Activated naive CD4-positive, alpha-beta T cell treated with anti-CD3 and anti-CD28 coated beads, Interleukin-2, amount 10 ng/mL, durations not matched to agents 7 days and 5 days (primary cell): ENCODE measurements at places on chromosomes 3 and 15.

DNA sequence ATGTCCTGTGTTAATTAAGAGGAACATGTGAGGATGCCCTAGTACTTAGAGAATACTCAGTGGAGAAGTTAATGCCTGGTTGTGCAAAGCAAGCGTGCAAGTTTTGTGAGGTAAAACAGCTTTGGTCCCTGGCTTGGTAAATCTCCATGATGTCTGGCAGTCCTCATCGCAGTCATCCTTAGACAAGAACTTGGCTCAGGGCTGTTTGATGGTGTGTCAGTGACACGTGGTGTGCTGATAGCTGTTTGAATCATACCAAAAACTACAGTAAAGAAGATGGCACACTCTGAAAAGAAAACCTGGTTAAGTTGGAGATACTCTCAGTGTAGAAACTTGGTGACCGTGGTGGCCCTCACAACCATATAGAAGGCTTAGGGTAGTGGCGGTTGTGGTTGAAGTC, 361.7 kb downstream of the FEZF2 start:
- DNase-seq: no peak

- DNase-seq: no peak
Observed at GRCh38 chr3:158200955-158201354, 91.1 kb downstream of the RSRC1 start.

GRCh38 chr15:60444289-60444912, 34.5 kb downstream of the ICE2 start:
- no peak for DNase-seq

DNA sequence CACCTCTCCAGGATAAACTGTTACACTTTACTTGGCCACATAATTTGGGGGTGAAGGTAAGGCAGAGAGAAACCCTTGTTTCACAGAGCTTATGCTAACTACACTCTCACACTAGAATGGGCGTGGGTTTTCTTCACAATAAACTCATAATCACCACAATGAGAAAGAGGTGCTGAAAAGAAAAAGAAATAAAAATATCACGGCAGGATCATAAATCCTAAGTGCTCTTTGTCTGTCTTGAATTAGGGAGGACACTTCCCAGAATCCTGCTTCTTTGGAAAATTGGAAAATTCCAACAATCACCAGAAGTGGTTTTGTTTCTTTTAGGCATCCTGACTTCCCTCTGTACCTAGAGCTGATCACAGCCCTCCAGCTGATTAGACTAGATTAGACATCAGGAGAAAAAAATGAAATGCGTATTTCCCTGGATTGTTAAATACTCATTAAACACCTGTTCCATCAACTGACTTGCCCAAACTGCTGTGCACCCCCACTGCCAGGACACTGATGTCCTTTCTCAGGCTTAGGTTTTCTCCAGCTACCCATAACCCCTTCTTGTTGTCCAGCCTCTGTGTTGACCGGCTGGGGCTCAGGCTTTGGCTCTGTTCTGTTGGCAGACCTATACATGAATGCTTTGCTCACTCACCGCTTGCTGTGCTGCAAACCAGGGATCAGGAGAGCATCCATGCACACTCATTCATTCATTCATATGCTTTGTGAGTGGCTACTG, 41.6 kb upstream of the ACKR4 start:
- no peak for DNase-seq

DNA sequence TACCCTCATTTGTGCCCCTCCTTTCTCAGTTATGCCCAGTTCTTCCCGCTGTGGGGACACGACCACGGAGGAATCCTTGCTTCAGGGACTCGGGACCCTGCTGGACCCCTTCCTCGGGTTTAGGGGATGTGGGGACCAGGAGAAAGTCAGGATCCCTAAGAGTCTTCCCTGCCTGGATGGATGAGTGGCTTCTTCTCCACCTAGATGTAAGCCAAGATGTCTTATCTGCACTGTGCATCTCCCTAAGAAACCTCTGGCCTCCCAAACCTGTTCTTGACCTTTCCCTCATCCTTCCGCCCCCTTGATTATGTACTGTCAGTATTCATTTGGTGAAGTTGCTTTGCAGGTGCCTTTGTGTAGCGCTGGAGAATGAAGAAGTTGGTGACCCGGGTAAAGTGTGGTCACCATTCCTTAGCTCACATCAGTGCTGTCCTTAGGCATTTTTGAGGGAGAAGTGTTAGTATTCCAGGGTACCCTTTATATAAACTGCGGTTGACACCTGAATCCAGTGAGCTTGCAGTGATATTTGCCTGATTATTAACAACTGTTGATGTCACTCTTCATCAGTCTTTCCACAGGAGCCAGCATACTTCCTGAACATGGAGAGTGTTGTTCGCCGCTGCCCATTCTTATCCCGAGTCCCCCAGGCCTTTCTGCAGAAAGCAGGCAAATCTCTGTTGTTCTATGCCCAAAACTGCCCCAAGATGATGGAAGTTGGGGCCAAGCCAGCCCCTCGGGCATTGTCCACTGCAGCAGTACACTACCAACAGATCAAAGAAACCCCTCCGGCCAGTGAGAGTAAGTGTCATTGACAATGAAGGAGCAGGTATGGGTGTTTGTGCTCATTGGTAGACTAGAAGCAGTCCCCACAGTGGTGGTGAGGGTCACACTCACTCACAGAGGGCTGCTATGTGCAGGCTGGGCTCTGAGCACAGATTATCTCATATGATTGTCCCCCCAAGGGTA, 966 bp downstream of the ALAS1 start:
- no peak for DNase-seq

DNA sequence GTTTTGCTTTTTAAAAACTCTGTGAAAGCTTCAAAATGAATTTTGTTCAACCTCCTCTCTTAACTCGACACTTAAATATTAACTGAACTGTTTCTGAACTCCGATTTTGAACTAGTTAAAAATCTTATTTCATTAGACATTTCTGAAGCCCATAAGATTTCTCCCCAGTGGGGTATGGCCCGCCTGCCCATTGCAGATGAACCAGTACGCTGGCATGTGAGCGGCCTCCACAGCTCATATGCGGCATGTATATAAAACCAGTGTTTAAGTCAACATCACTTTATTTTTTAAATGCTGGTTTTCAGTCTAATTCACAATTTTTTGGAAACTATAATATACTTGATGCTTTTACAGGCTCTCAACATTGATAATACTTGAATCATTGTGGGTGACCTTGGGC, 50.2 kb downstream of the CPN2 start:
- no peak for DNase-seq

DNA sequence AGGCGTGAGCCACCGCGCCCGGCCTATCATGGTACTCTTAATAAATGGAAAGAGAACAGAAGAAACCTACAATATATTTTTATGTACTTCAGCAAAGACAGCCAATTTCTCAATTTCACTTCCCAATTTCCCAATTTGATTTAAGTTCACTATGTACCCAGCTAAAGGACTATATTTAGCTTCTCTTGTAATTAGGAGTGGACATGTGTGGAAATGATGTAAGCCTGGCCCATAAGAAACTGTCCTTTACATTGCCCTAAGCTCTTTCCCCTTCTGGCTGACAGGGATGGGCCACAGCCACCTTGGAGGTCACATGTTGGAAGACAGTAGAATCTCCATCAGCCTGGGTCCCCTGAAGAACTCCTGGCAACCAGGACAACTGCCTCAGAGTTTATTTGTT, 6.2 kb downstream of the TMEM39A start:
- no peak for DNase-seq

- DNase-seq: peak; percentile 75
Observed at GRCh38 chr3:38004415-38005075, 14.0 kb downstream of the VILL start.

- DNase-seq: no peak
Observed at GRCh38 chr3:167198949-167199600, 181.0 kb downstream of the ZBBX start.

DNA sequence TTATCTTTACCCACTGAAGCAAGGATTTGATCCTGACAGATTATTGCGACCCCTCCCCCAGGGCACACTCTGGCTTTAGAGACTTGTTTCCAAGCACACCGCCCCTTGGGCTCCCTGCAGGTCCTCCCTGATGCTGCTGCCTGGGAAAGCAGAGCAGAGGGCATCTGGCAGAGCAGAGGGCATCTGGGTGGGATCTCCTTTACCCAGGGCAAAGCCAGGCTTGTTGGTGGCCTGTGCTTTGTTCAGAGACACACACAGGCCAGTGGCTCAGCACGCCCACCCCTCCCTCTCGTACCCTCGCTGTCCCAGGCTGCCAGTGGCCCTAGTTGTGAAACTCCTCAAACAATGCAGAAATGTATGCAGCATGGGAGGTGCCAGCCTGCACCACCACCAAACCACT, 4.8 kb downstream of the KLF13 start:
- DNase-seq: no peak

- no peak for DNase-seq
Observed at GRCh38 chr15:66623801-66624453, 58.1 kb upstream of the LCTL start.

DNA sequence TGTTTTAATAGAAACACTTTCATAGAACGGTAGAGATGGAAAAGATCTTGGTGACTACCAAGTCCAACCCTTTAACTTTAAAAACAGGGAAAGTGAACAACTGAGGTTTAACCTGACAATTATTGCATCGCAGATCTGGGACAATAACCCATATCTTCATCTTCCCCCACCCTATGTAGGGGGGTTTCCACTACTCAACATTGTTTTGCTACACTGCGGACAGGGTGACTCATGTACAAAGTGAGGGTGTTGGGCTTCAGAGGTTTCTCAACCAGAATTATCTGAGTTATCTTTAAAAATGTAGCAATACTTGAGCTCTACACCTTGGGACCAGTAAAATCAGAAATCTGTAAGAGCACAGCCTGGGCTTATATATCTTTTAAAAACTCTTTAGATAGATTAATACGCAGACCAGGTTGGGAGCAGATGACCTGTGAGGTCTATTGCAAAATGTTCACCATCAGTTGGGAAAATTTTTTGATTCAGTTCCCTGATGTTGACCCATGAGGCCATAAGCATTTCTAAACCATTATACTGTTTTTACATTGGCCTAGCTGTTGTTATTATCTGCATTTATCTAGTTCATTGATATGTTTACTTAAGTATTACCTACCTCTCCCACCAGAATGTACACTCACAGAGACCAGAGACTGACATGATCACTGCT, 103.6 kb upstream of the ICE2 start:
- DNase-seq: peak; percentile 36

- DNase-seq: no peak
Observed at GRCh38 chr3:172137287-172138192, 98.2 kb downstream of the FNDC3B start.

DNA sequence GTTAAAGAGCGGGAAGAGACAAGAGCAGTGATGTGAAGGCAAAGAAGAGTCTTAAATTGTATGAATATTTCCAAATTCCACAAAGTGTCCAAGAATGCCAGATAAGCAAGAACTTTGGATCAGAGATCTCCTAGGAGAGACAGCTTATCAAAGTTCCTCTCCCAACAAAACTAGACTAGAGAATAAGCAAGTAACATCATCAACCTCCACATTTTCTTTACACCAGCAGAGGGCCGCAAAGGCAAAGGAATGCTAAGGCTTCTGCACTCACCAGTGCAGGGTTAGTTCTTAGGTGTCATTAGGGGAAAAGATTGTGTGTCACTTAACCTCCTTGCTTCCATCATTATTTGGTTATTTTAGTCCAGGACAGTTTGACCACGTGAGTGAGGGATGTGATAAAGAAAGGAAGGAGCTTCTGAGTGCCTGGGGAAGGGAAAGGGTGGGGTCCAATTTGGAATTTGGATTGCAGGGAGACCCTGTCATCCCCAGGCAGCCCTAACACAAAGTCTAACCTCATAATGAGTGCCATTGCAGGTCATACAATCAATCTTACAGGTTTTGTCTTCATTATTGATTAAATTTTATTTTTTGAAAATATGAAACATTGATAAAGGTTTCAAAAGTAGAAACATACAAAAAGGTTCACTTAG, 7.5 kb upstream of the CMTM6 start:
- peak; percentile 81 for DNase-seq

DNA sequence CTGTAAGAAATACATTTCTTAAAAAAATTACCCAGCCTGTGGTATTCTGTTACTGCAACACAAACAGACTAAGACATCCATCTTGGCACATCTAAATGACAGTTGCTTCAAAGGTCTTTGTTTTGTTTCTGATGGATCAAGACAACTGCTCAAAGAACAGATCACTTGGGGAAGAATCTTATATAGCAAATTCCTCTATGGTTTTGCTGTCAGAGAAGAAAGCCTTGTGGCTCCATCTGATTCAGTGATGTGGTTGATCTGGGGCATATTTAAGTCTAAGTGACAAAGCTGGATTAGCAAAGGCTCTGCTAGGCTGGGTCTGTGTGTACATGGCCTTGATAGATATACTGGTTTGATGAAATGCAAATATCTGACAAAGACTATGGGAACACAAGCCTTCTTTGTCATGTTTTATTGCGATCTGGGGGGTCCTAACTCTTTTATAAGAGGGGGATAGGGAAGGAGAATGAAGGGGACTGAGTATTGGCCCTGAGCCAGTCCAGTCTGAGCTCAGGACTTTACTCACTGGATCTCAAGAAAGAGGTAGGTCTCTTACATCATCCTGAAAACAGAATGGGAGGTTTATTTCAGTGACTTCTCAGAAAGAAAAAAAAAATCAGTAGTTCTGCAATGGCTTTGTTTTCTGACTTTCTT, 14.3 kb upstream of the LIMD1 start:
- no peak for DNase-seq

GRCh38 chr15:36959746-36960145, 140.6 kb downstream of the MEIS2 start:
- DNase-seq: no peak

GRCh38 chr3:33438881-33439545, 1.2 kb downstream of the UBP1 start:
- DNase-seq: no peak

DNA sequence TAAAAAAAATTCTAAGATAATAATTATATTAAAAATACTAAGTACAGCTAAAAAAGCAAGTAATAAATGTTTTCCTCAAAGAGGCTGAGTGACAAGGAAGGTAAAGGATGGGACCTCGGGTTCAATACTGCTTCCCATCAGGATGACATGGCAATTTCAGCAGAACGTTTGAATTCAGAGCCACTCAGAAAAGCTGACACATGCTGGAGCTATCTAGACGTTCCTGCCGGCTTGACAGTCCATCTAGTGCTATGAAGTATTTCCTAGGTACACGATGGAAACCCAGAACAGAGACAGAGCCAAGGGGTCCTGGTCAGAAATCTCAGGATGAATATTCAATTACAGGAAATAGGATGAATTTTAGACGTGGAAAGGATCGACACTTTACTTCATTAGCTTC, 361.8 kb downstream of the FGF12 start:
- DNase-seq: no peak

- DNase-seq: no peak
Observed at GRCh38 chr3:31105011-31105410, 210.6 kb upstream of the GADL1 start.

DNA sequence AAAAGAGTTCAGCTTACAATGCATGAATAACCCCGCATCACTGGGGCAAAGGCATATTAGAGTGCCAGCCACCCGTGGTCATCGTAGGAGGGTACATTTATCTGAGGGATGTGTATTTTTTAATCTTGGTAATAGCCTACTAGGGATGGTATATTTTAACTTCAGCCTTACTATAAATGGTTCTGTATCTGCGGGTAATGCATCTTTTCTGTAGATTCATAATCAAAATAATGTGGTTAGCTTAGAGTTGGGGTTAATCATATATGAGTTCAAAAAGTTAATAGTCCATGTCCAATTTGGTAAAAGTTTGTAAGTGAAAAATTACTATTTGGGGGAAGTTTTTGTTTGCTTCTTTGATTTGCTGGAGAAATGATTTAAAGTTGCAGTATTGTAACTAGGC, 263.7 kb upstream of the UBE2E1 start:
- no peak for DNase-seq

GRCh38 chr15:51771773-51772172, 20.4 kb downstream of the TMOD2 start:
- no peak for DNase-seq

GRCh38 chr15:67918205-67918861, 78.5 kb upstream of the RNU6-1 start:
- DNase-seq: no peak
